ENCODE measurements at places on chromosomes 16 and 17. TPM values are rescaled to one million over a fixed set of nuclear protein-coding genes. Genes with fewer than 3 reads are reported as not detected.

ATP2A1 gene
- 4.6 TPM for total RNA-seq

DNA sequence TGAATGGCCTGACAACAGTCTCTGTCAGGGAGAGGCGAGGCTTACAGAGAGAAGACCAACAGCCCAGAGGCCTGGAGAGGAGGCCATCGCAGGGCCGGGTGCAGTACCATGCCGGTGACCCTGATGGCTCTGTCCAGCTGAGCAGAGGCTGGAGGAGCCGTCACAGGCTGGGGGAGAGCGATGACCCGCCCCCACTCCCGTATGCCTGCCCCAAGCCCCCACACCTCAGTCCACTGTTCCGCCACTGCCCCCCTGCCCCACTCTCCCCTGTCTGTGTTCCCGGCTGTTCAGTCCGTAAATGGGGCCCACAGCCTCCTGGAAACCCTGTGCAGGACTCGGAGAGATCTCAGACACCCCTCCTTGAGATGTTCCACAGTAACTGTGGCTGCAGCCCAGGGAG is 12.8 kb upstream of the FAM83G start:
- H3K27ac ChIP-seq, result no peak overlapping the region
- no peaks in the 10 kb centered on the region for H3K27me3 ChIP-seq
- H3K4me3 ChIP-seq, result no peak overlapping the region
- no peaks in the 10 kb centered on the region for H3K4me1 ChIP-seq
- no peaks in the 10 kb centered on the region for H3K36me3 ChIP-seq

NSMCE1 gene
- 19.3 TPM for total RNA-seq

DNA sequence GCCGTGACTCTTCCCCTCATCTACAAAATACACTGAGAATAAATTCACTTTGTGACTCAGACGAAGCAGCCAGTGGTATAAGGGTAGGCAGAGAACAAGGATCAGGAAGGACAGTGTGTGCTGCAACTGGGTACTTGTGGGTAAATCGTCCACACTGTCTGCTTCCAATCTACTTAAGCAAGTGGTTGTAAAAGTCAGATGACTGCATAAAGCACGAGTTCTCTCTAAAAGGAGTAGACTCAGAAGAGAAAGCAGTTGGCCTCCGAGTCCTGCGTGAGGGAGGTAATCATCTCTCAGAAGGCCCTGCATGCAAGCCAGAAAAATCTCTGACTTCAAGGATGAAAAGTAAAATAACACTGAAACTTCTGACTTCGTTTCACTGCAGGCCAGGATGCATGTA is 43.1 kb downstream of the ANKFY1 start:
- DNase-seq, result no peak
- peaks cover 8% of the 10 kb centered on the region for H3K36me3 ChIP-seq
- no peaks in the 10 kb centered on the region for H3K27me3 ChIP-seq
- H3K4me1 ChIP-seq, result no peaks in the 10 kb centered on the region
- peak overlapping the region; percentile 58 for H3K27ac ChIP-seq

DNA sequence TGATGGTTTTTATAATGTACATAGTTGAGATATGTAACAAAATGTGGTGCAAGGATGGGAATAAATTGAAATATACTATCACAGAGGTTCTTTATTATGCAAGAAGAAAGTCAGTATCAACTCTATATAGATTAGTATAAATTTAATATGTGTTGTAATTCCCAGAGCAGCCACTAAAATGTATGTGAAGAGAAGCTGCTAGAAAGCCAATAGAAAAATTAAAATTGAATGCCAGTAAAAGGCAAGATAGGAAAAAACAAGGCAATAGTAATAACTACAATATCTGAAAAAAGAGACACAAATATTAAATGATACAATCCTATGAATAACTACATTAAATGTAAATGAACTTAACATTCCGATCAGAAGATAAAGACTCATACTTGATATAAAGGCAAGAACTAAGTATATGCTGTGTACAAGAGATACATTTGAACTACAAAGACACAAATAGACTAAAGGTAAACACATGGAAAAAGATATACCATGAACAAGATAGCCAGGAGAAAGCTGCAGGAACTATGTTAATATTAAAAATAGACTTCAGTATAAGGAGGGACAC is 92.0 kb downstream of the ABCA8 start:
- no peaks in the 10 kb centered on the region for H3K36me3 ChIP-seq
- no peaks in the 10 kb centered on the region for H3K27me3 ChIP-seq
- no peak for DNase-seq
- no peak overlapping the region for H3K27ac ChIP-seq
- no peak overlapping the region for H3K4me3 ChIP-seq

- H3K4me3 ChIP-seq, result no peak overlapping the region
- peaks cover 41% of the 10 kb centered on the region for H3K36me3 ChIP-seq
- H3K27me3 ChIP-seq, result no peaks in the 10 kb centered on the region
- DNase-seq, result no peak
- H3K4me1 ChIP-seq, result no peaks in the 10 kb centered on the region
Observed at GRCh38 chr16:30931068-30931650, 7.8 kb downstream of the FBXL19 start.

DNA sequence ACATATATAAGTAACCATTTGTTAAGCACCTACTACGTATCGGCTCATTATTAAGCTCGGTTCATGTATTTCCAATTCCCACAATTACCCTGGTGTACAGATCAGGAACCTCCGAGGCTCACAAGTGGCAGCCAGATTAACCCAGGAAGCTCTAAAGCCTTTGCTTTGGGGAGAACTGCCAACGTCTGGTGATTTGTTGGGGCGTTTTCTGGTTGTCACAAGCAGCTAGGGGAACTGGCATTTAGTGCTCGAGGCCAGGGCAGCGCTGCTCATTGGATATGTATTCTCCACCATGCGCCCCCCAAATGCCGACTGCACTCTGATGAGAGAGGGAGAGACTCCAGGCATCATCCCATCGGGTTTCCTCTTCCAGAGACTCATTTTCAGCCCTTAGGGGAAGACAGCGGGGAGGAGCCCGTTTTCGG is 541 bp downstream of the ZNF18 start:
- H3K27ac ChIP-seq, result peak overlapping the region; percentile 61
- peak overlapping the region; percentile 89 for H3K4me3 ChIP-seq
- peaks cover 1% of the 10 kb centered on the region for H3K4me1 ChIP-seq

DNA sequence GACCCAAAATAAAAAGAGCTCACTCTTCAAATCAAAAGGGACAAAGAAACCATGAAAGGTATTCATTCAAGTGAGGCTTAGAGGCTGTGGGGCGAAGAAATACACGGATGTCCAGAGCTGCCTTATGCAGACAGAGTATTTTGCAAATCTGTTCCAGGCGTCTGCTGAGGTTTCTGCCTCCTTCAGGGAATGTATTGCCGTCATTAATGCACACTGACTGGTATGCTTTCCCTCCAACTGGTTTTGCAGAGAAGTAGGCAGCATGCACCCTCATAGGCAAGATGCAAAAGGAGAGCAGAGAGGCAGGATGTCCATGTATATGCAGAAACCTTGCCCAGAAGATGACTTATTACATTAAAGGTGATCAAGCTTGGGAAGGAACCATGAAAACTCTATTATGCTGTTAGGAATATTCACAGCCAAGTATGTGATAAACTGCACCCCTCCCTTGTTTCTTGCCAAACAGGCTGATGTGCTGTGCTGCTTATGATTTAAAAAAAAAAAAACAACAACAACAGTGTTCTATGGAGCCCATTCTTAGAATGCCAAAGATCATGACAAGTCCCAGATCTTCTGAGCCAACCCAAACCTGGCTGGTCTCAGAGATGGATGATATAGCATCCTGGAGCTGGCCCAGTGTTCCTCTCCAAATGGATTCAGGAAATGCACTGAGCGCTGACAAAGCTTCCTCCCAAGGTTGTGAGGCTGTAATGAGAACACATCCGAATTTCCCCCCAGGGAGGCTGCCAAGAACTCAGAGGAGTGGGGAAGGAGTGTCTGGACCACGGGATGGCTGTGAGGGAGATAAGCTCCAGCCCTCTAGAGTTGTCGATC is 77.6 kb upstream of the HLF start:
- H3K36me3 ChIP-seq, result no peaks in the 10 kb centered on the region
- H3K27ac ChIP-seq, result no peak overlapping the region
- DNase-seq, result no peak
- H3K4me1 ChIP-seq, result no peaks in the 10 kb centered on the region

- H3K4me3 ChIP-seq, result no peak overlapping the region
- H3K4me1 ChIP-seq, result no peaks in the 10 kb centered on the region
- H3K27ac ChIP-seq, result no peak overlapping the region
- H3K36me3 ChIP-seq, result no peaks in the 10 kb centered on the region
- no peaks in the 10 kb centered on the region for H3K27me3 ChIP-seq
- no peak for DNase-seq
Observed at GRCh38 chr16:19722981-19723380, 4.9 kb downstream of the IQCK start.

HID1 gene
- total RNA-seq, result 12.7 TPM

DNA sequence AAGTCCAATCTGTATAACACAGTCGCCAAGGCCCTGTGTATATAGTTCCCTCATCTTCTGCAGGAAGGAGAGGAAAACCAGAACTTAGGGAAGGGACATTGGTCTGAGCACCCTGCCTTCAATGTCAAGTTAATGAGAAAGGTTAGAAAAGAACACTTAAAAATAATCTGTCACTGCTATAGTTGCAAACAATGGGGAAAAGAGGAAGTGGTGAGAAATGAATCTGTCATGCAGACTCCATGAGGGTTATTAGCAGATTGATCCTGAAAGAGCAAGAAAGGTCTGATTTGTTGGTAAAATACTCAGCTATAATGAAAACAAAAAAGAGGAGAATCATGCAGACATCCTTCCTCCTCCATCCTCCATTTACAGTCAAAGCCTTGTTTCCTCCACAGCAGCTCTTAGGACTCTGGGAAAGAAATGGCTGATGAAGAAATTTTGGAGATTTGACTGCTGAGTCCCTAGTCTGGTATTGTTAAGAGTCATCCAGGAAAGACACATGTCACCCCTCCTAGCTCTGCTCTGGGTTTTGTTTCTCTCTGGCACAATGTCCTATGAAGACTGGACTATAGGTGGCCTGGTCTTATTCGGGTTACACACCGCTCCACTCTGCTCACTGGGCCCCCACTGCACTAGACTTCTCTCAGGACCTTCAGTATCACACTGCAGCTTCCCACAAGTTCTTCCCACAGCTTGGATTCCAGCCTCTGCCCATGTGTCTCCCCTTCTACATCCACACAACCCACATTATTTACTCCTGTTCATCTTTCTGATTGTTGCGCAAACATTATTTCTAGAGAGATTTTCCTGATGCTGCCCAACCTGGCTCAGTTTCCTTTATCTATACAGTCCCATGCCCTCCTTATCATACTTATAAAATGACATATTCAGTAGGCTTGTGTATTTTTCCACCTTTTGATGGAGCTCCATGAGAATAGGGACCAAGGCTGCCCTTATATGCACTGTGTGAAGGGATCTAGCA is 56.5 kb upstream of the XYLT1 start:
- H3K4me1 ChIP-seq, result no peaks in the 10 kb centered on the region
- DNase-seq, result no peak
- no peaks in the 10 kb centered on the region for H3K36me3 ChIP-seq
- H3K27me3 ChIP-seq, result no peaks in the 10 kb centered on the region

GRCh38 chr16:50188619-50189136 is 35.6 kb downstream of the TENT4B start:
- H3K4me1 ChIP-seq, result peaks cover 2% of the 10 kb centered on the region
- H3K27me3 ChIP-seq, result no peaks in the 10 kb centered on the region
- no peaks in the 10 kb centered on the region for H3K36me3 ChIP-seq
- DNase-seq, result no peak
- H3K4me3 ChIP-seq, result no peak overlapping the region

GRCh38 chr17:64498308-64499203 is 1.7 kb upstream of the POLG2 start:
- no peak for DNase-seq
- H3K27me3 ChIP-seq, result no peaks in the 10 kb centered on the region
- H3K4me1 ChIP-seq, result no peaks in the 10 kb centered on the region
- H3K4me3 ChIP-seq, result peak overlapping the region; percentile 99
- H3K27ac ChIP-seq, result no peak overlapping the region

DNA sequence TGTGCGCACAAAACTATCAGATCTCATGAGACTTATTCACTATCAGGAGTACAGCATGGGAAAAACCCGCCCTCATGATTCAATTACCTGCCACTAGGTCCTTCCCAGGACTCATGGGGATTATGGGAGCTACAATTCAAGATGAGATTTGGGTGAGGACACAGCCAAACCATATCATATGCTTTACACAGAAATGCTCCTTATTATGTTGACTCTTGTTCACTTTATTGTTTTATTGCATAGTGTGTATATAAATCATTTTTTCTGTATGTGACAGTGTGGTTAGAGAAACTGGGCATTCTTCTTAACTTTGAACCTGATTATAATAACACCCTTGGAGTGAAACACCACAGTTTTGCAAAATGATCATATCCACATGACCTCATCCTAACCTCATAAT is 212.8 kb upstream of the TNRC6C start:
- peaks cover 2% of the 10 kb centered on the region for H3K4me1 ChIP-seq
- no peak overlapping the region for H3K27ac ChIP-seq
- no peaks in the 10 kb centered on the region for H3K27me3 ChIP-seq
- no peaks in the 10 kb centered on the region for H3K36me3 ChIP-seq

DNA sequence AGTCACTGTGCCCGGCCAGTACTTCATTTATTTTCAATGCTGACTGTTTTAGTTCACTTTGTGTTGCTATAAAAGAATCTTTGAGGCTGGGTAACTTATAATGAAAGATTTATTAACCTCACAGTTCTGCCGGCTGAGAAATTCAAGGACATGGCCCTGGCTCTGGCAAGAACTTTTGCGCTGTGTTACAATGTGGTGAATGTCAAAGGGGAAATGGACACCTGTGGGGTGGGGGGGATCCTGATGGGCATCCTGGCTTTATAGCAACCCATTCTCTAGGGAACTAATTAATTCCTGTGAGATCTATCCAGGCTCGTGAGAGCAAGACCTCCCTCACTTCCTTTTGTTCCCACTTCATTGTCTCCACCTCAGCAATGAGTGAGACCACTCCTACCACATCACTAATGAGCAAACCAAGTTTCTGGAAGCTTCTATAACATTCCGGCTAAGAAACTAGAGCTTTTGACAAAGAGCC is 17.1 kb upstream of the CDH3 start:
- H3K27me3 ChIP-seq, result no peaks in the 10 kb centered on the region
- H3K27ac ChIP-seq, result no peak overlapping the region
- H3K4me1 ChIP-seq, result no peaks in the 10 kb centered on the region

- no peak for DNase-seq
- H3K4me1 ChIP-seq, result peaks cover 3% of the 10 kb centered on the region
- H3K27me3 ChIP-seq, result no peaks in the 10 kb centered on the region
- peaks cover 19% of the 10 kb centered on the region for H3K36me3 ChIP-seq
- H3K4me3 ChIP-seq, result peak overlapping the region; percentile 78
Observed at GRCh38 chr16:79151-80054, 1.4 kb downstream of the MPG start.

- DNase-seq, result peak; percentile 37
- H3K27ac ChIP-seq, result no peak overlapping the region
- H3K27me3 ChIP-seq, result no peaks in the 10 kb centered on the region
- H3K36me3 ChIP-seq, result no peaks in the 10 kb centered on the region
Observed at GRCh38 chr16:89257281-89257731, 39.8 kb downstream of the ZNF778 start.

DNA sequence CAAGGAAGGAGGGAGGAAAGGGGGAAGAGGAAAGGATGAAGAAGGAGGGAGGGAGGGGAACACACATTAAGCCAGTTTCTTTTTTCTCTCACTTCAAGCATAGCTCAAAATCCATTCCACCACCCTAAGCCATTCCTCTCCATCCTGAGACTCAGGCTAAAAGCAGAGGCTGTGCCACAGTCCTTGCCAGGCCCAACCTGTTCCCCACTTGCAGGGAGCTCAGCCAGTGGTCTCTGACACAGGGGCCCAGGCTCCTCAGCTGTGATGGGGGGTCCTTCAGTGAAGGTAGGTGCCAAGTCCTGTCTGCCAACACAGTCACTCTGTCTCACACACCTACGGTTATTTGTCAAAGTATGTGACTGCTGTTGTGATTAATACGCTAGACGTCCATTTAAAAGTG is 44.6 kb downstream of the SDK2 start:
- no peak for DNase-seq
- no peaks in the 10 kb centered on the region for H3K36me3 ChIP-seq
- H3K27me3 ChIP-seq, result no peaks in the 10 kb centered on the region
- H3K27ac ChIP-seq, result no peak overlapping the region
- H3K4me1 ChIP-seq, result no peaks in the 10 kb centered on the region
